Right lobe of liver (tissue), 6 donors: ENCODE measurements at places on chromosomes 7 and 10. TPM values are rescaled to one million over a fixed set of nuclear protein-coding genes. Genes with fewer than 3 reads are reported as not detected.

Gene PAX2
- total RNA-seq = not detected

Gene PTF1A
- not detected for total RNA-seq

Gene COL26A1
- total RNA-seq = 2.3 TPM

Gene RBM48
- total RNA-seq = 5.9 TPM

Gene DOCK4
- total RNA-seq = 21.7 TPM

Gene FAM25C
- total RNA-seq = not detected

Gene SDK1
- total RNA-seq = 1.4 TPM

Gene EBLN1
- not detected for total RNA-seq

Gene SLC39A12
- total RNA-seq = 0.11 TPM

Gene NXPH1
- total RNA-seq = not detected

Gene ARHGEF5
- 18.2 TPM for total RNA-seq

DNA sequence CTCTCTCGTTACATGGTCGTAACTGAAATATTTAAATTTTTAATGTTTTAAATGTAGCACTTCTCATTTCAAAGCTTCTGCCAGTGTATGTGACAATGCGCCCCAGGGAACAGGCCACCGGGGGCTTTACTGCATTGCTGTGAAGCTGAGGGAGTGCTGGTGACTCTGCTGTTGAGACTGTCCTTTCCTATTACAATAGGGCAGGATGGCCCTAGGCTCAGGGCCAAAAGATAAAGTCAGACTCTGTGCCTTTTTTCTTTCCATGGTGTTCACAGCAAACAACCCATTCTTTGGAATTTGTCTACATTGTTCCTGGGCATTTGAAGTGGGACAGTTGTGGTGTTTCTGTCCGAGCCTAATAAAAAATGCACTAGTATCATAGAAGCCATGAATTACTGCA is 107.3 kb downstream of the GALNT11 start:
- H3K4me3 ChIP-seq = no peak overlapping the region
- DNase-seq = no peak
- no peak overlapping the region for H3K27ac ChIP-seq
- peaks cover under 1% of the 10 kb centered on the region for H3K36me3 ChIP-seq
- no peaks in the 10 kb centered on the region for H3K4me1 ChIP-seq

GRCh38 chr10:70811881-70812280 is 3.9 kb upstream of the SGPL1 start:
- DNase-seq = no peak
- no peak overlapping the region for H3K4me3 ChIP-seq
- no peaks in the 10 kb centered on the region for H3K36me3 ChIP-seq

DNA sequence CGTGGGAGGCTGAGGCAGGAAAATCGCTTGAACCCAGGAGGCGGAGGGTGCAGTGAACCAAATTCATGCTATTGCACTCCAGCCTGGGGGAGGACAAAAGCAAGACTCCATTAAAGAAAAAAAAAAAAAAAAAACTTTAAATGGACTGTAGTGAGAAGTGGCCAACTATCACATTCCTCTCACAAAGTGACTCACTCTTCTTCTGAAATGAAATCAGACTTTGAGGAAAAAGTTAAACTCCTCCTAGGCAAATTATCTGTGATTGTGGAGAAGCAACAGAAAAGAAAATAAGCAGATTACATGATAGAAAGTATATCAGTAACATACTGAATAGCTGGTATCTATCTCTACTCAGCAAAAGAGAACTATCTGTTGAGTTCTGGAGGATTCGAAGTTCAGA is 234.3 kb upstream of the PHF14 start:
- DNase-seq = no peak
- H3K27me3 ChIP-seq = no peaks in the 10 kb centered on the region
- H3K4me1 ChIP-seq = no peaks in the 10 kb centered on the region

DNA sequence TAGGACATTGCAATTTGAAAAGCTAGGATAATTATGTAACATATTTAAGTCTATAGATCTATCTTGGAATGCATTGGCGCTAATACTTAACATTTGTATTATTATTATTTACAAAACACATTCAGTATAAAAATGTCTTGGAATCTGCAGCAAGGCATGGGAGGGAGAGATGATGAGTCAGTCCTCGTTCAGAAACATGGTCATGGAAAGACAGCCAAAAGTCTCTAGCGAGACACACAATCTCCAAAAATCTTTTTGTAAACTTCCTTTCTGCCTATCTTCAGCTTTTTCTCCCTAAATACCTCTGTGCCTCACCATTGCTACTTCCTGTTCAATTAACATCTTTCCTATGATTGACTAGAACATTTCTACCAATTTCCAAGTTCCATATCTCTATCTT is 188.4 kb upstream of the CACNA2D1 start:
- H3K27ac ChIP-seq = no peak overlapping the region
- H3K4me3 ChIP-seq = no peak overlapping the region
- no peak for DNase-seq
- no peaks in the 10 kb centered on the region for H3K27me3 ChIP-seq

DNA sequence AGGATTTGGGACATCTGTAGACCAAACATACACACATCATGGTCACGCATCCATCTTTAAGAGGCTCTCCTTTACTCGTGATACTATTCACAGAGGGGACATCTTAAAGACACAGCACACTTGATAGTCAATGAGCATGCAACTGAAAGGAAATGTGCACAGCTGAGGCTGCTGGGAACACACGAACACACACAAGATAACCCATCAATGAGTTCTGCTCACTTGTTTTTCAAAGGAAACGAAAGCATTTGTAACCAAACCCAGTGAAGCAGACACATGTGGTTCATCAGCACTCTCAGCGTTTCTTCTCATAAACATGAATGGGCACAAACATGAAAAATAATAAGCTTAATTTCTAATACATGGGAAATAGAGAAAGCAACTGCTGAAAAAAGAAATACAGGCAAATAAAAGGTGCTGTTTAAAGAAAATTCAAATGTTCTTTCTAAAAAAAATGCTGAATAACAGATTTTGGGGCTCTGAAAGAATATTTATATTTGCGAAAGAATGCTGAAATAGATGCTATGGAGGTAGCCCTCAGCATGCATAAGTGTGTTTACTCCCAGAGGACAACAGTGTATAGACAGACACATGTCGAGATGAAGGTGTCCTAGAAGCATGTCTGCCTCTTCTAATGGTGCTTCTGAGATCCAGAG is 59.7 kb upstream of the LAMB4 start:
- no peak overlapping the region for H3K4me3 ChIP-seq
- no peaks in the 10 kb centered on the region for H3K4me1 ChIP-seq
- H3K36me3 ChIP-seq = no peaks in the 10 kb centered on the region
- DNase-seq = no peak

DNA sequence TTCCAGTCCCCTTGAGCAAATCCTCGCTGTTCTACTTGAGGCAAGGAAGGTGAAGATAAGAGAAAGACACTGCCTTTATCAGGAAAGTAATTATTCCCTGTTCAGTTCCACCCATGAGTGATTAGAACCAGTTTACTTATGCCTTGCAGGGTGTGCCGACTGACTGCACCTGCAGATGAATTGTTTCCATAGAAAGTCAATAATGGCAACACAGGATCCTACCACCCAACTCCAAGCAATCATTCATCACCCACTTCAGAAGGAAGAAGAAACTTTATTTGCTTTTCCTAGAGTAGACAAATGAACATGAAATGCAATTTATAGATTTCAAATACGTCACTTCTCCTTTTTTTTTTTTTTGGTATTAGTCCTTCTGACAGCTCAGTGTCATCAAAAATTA is 383.9 kb downstream of the SORCS1 start:
- no peak overlapping the region for H3K4me3 ChIP-seq
- H3K36me3 ChIP-seq = no peaks in the 10 kb centered on the region
- no peak for DNase-seq
- no peaks in the 10 kb centered on the region for H3K4me1 ChIP-seq

- no peaks in the 10 kb centered on the region for H3K27me3 ChIP-seq
- no peaks in the 10 kb centered on the region for H3K36me3 ChIP-seq
- H3K4me3 ChIP-seq = no peak overlapping the region
- DNase-seq = no peak
Observed at GRCh38 chr7:70178787-70179186, 580.5 kb downstream of the AUTS2 start.

DNA sequence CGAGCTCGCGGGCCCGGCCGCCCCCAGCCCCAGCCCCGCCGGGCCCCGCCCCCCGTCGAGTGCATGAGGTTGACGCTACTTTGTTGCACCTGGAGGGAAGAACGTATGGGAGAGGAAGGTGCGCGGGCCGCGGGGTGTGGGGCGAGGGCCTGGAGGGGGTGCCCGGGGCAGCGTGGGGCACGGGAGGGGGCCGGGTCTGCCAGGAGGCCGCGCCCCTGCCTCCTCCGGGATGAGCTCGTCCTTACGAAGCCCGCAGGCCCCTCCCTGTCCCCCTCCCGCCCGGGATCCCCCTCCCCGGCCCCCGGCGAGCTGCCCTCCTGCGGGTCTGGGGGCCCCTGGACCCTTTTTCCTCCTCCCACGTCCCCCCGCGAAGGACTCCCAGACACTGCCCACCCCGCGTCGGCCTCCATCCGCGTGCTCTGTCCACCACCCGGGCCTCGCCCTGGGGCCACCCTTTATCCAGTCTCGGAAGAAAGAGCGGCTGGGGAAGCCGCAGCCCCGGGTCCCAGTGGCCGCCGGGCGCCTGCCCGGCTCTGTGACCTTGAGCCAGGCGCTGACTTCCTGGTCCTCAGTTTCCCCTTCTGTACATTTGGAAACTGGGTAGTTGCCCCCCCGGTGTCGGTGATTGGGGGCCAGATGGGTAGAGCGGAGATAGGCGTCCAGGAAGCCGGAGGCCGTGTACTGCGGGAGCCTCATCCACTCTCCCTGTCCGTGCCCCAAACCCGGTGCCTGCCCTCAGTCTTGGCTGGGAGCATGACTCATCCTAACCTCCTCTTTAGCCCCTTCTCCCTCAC is 521 bp downstream of the LIMK1 start:
- H3K27me3 ChIP-seq = no peaks in the 10 kb centered on the region
- peak overlapping the region; percentile 56 for H3K4me3 ChIP-seq
- peak; percentile 68 for DNase-seq

DNA sequence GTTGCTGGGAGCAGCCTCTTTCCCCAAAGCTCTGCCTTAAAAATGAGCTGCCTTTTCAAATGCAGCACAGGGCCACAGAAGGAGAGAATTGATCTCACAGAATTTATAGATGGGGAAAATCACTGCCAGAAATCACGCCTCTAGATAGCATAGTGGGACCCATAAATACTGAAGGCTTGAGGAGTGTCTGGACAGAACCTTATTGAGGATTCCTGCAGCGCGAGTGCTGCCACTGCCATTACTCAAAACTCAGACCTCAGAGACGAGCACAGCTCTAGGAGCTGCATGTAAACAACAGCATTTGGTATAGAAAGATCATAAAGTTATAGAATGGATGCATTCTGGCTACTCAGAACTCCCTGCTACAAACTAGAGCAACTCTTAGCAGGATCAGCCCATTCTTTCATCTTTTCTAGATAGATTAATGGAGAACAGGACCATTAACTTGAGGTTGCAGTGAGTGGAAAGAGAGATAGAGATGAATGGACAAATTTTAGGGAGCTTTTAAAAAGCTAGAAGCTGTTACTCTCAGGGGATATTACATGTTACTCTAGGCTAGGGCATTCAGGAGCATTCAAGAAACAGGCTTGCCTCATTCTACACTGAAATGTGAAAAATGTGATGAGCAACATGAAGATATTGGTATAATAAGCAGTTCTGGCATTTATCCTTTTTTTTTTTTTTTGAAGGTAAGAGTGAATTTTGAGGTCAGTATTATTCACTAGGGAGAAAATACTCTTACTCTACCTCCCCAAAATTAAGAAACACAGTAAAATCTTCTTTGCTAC is 267.2 kb upstream of the SLC26A5 start:
- no peaks in the 10 kb centered on the region for H3K27me3 ChIP-seq
- no peak overlapping the region for H3K4me3 ChIP-seq
- DNase-seq = no peak
- H3K36me3 ChIP-seq = no peaks in the 10 kb centered on the region
- H3K4me1 ChIP-seq = no peaks in the 10 kb centered on the region

DNA sequence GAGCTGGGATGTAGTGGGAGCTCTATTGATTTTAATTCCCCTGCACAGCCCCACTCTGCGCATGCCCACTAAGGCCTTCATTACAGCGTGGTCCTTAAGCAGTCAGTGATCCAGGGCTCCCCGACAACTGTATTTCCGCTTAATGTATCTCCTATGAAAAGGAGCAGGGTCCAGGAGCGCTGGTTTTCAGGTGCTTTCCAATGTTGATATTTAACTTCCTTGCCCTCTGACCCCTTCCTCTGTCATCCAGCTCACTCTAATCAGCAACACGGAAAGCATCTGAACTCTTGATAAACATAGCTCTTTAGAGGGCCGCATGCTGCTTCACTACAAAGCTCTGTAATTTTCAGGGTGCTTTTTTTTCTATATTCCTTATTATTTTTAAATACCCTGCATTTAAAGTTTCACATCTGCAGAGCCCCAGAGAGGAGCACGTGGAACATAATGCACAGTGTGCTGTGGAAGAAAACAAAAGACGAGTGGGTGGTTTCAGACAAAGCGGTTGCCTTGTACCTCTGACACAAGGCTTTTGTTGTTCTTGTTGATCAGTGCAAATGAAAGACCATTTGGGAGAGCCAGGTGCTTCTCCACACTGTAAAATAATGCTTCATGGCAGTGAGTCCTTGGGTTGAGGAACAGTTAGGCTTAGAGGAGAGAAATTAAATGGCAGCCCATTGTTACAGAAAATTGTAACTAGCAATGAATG is 465.9 kb upstream of the CELF2 start:
- DNase-seq = no peak
- H3K4me3 ChIP-seq = no peak overlapping the region
- no peak overlapping the region for H3K27ac ChIP-seq

- DNase-seq = no peak
- no peaks in the 10 kb centered on the region for H3K4me1 ChIP-seq
- H3K27ac ChIP-seq = no peak overlapping the region
- no peak overlapping the region for H3K4me3 ChIP-seq
- no peaks in the 10 kb centered on the region for H3K36me3 ChIP-seq
Observed at GRCh38 chr7:92967238-92967637, 130.9 kb upstream of the CDK6 start.

- no peak for DNase-seq
- H3K27me3 ChIP-seq = no peaks in the 10 kb centered on the region
- H3K36me3 ChIP-seq = no peaks in the 10 kb centered on the region
- H3K27ac ChIP-seq = no peak overlapping the region
Observed at GRCh38 chr10:127125331-127125730, 71.1 kb downstream of the INSYN2A start.

GRCh38 chr7:42960762-42961161 is 28.6 kb downstream of the MRPL32 start:
- H3K27ac ChIP-seq = no peak overlapping the region
- no peak overlapping the region for H3K4me3 ChIP-seq

DNA sequence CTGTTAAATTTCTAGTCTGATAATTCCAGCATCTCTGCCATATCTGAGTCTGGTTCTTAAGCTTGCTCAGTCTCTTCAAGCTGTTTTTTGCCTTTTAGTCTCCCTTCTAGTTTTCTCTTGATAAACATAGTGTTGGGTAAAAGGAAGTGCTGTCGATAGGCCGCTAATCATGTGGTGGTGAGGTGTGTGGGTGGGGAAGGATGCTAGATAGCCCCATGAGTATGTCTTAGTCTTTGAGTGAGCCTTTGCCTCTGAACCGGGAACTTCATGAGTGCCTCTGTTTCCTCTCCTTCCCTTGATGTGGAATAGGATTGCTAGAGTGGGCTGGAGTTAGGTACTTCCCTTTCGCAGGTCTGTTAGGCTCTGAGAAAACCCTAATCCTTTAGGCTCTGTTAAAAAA is 441.8 kb downstream of the INHBA start:
- H3K4me1 ChIP-seq = no peaks in the 10 kb centered on the region
- H3K27me3 ChIP-seq = no peaks in the 10 kb centered on the region
- H3K36me3 ChIP-seq = no peaks in the 10 kb centered on the region

GRCh38 chr7:140678816-140679130 is 6.0 kb downstream of the ADCK2 start:
- no peak for DNase-seq
- H3K27ac ChIP-seq = no peak overlapping the region
- no peaks in the 10 kb centered on the region for H3K36me3 ChIP-seq
- H3K4me3 ChIP-seq = no peak overlapping the region
- H3K27me3 ChIP-seq = no peaks in the 10 kb centered on the region
